ENCODE measurements at places on chromosomes 4 and X. TPM values are rescaled to one million over a fixed set of nuclear protein-coding genes. Genes with fewer than 3 reads are reported as not detected.

DNA sequence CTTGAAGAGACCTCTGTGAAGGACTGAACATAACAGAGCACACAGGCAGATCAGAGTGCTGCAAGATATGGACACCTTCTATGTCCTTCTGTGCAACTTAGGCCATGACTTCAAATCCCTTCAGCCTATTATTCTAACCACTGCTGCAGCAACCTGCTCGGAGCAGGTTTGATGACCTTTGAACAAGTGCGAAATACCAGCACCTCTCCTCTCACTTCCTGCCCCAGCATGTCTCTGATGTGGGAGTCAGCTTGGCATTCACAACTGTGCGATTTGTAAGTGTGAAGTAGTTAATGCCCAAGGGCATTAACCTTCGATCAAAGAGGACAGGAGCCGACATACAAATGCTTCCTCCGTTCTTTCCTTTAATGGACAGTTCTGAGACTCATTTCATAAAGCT is 1.6 kb upstream of the EXOC1 start:
- DNase-seq: peak; percentile 2

DNA sequence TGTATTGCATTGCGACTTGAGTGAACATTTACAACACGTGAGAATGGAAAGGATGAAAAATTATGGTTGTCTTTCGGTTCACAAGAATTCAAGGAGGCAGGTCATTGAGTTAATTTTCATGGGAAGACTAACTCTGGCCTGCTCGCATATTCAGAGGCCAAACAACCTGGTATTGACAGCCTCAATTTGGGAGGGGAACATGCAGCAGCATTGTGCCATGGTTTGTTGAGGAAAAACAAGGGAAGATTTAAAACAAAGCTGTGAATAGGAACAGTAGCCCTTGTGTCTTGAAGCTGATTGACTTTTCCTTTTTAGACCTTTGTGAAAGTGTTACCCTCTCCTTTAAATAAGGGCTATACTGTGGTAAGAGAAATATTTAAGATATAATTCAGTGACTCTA is 31.9 kb downstream of the FAT4 start:
- no peak for DNase-seq

GRCh38 chrX:153063315-153063714 is 7.0 kb downstream of the PNMA3 start:
- DNase-seq: no peak

DNA sequence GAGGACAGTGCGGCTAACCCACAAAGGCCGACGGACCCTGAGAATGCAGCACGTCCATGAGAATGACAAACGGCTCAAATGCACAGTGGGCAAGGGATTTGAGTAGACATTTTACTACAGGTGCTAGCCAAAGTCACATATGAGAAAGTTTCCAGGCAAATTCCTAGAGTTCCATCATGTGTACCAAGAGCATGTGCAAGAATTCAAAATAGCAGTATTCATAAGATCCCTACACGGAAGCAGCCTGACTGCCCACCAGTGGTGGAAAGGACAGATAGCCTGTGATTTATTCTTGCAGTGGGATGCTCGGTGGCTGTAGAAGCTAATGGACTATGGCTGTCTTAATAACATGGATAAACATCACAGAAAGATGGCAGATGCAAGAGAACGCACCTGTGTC is 68.0 kb downstream of the RGS12 start:
- peak; percentile 70 for DNase-seq

DNA sequence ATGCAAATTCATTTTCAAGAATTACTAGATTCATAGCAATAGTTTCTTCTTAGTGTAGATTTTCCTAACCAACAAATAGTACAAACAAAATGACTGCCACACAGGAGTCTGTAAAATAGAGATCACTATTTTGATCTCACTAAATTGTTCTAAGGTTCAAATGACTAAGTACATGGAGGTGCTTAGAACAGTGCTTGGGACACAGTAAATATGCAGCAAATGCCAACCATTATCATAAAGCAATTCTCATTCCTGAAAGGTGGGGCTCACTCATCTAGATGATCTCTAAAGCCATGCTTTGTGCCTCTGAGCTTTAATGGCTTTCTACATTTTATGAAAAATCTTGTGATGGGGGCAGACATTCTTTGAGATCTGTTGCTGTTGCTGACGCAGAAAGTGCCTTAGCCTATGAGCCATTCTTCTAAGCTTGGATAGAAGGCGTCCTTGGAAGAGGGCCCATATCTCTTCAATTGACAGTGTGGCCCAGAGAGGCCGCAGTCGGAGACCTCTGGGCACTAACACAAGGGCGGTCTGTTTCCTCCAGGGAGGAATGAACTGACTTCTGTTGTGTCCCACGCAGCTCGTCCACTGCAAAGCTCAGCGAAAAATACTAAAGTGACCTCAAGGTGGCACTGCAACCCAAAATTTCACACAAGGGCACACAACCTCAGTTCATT is 23.5 kb downstream of the TLR10 start:
- DNase-seq: peak; percentile 72

DNA sequence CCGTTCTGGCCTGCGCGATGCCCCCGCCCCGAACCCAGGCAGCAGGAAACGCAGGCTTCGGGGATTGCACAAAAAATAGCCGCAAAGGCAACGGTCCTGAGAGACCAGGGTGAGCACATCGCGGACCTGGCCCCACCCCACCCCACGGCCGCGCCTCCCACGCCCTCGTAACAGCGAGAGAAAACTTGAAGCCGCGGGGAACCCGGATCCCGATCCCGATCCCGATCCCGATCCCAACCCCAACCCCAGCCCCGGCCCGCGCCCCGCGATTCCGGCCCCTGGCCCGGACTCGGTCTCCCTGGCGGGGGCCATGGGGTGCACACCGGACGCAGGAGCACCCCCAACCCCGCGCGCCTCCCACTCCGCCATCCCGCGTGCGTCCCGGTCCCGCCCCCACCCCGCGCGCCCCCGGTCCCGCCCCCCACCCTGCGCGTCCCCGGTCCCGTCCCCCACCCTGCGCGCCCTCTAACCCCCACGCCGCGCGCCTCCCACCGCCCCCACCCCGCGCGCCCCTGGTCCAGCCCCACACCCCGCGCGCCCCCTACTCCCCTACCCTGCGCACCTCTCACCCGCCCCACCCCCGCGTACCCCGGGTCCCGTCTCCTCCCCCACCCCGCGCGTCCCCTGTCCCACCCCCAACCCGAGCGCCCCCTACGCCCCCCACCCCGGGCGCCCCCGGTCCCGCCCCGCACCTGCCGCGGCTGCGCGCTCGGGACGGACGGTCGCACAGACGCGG is 29.0 kb downstream of the NOP14 start:
- DNase-seq: peak; percentile 19

- DNase-seq: no peak
Measured at GRCh38 chrX:9352694-9353411, 112.0 kb upstream of the TBL1X start.

- DNase-seq: no peak
Measured at GRCh38 chr4:5479518-5480060, 228.8 kb downstream of the EVC2 start.

DNA sequence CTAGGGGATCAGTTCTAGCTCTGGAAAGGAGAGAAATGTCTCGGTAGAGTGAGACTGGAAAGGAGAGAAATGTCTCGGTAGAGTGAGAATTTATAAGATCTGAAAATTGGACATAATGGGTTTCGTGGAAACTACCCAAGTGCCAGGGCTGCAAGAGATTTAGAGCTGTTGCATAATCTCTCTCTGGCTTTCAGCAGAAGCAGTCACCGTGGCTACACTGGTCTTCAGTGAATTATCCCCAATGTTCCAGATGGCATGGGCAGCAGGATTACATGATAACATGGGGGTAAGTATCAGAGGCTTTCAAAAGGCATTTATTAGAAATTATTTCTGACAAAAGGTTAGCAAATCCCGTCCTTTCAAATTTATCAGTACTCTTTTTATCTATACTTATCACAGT is 435.5 kb downstream of the NKX6-1 start:
- DNase-seq: no peak

DNA sequence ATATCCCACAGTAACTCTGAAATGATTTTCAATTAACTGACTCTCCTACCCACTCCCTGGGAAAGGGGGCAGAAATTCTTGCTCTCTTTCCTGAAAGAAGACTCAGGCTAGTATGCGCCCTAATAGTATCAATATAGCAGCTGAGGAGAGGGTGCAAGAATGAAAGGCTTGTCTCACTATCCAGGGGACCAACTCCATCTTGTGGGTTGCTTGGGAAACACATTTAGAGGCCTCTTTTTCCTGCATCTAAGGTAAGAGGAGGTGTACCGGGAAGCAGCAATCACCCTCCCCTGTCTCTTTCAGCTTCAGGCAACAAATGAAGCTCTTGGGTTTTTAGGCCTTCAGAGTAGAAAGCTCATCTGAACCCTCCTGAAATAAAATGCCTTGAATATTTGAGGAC is 11.3 kb downstream of the TMEM255A start:
- DNase-seq: no peak

- no peak for DNase-seq
Measured at GRCh38 chr4:80180743-80181142, 16.6 kb upstream of the PRDM8 start.

DNA sequence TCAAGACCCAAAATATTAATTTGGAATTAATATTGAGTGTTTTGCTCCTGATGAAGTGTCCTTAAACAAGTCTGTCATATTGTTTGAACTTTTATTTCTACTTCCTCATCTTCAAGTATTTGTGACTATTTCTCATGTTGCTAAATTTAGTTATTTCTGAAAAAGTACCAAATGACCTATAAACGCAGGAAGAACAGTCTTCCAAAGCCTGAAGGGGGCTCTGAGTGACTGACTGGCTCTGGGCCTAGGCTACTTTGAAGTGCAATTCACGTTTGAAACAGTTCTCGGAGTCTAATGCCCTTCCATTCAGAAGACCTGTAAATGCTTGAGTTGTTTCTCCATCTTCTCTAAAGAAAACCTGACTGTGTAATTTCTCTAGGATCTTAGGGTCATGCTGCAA is 26.5 kb downstream of the GALNT7 start:
- no peak for DNase-seq

GRCh38 chrX:41909068-41909467 is 14.3 kb downstream of the CASK start:
- no peak for DNase-seq

DNA sequence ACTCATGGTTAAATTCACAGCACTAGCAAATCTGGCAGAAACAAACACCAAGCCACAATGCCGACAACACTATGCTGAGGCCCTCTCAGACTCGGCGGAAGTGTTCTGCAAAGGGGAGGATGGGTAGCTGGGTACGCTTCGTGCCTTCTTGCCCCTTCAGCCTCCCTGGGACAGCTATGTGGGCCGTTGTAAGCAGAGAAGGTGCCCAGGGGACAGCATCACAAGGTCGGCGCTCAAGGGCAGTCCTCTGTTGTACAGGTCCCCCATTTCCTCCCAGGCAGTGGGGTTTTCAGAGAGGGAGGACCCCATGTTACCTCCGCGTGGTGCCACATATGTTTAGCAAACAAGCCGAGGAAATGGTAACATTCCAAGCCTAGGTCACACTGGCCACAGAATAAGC is 173.6 kb downstream of the AFAP1 start:
- DNase-seq: no peak

DNA sequence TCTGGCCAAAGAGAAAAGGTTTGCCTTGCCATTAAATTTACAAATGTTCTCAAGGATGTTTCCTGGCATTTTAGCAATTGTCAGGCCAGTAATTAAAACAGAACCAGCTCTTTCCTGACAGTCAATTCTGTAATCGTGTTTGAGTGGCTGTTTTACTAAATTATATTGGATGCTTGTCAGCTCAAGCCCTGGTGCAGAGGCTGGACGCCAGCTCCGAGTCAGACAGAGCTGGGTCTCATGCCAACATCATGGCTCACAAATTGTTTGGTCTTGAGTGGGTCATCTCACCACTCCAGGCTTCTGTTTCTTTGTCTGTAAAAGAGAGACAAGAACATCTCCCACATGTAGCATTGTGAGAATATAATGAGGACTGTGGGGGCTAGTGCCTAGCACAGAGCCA is 190.3 kb upstream of the PSAPL1 start:
- no peak for DNase-seq

GRCh38 chr4:125780747-125781146 is 466.0 kb downstream of the FAT4 start:
- DNase-seq: no peak

- DNase-seq: no peak
Measured at GRCh38 chr4:24547979-24548378, 36.4 kb downstream of the DHX15 start.

DNA sequence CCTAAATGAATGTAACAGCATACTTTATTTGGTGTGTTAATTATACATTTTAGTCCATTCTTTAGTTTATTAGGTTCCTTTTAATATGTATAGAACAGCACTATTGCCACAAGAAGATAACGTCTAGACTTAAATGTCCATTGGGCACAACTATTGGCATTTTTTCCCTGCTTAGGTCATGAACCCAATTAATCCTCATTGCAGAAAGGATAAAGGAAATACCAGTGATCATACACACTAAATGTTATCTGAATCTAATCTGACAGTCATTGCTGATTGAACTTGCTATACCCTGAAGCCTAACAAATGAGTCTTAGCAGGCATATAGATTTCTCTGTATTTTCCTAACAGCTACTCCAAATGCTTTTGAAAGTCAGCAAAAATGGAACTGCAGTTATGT is 2250.0 kb upstream of the AGA start:
- DNase-seq: no peak

GRCh38 chrX:72159769-72160168 is 21.8 kb upstream of the PIN4 start:
- no peak for DNase-seq

DNA sequence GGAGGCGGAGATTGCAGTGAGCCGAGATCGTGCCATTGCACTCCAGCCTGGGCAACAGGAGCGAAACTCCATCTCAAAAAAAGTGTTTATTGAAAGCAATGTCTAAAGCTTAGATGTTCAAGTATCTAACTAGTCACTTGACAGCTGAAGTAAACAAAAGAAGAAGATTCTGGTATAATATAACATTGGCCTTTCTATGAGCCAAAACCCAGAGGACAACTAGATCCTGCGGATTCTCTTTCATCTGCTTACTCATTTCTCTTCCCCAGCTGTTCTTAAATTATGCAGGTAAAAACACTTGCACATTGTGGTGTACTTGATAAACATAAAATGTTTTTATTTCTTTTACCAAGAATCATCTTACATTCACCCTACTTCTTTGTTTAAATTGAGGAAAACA is 24.1 kb upstream of the AREG start:
- no peak for DNase-seq

The C4orf51 gene
- polyA plus RNA-seq: not detected

The CENPVL1 gene
- polyA plus RNA-seq: not detected

The ZNF141 gene
- 5.9 TPM for polyA plus RNA-seq

The TRPC3 gene
- 0.17 TPM for polyA plus RNA-seq

The TENM3 gene
- 0.58 TPM for polyA plus RNA-seq

The CPLX1 gene
- polyA plus RNA-seq: 3.9 TPM

The SSX4B gene
- not detected for polyA plus RNA-seq

The RAB41 gene
- polyA plus RNA-seq: not detected

The SPINK2 gene
- not detected for polyA plus RNA-seq

The CENPE gene
- polyA plus RNA-seq: 0.32 TPM

The PABPC1L2A gene
- polyA plus RNA-seq: not detected

The USP51 gene
- polyA plus RNA-seq: 3.4 TPM

The CDKL2 gene
- polyA plus RNA-seq: 3.2 TPM

The S100G gene
- polyA plus RNA-seq: not detected

The USP17L29 gene
- not detected for polyA plus RNA-seq

The LPAR4 gene
- not detected for polyA plus RNA-seq

The MRFAP1 gene
- 406 TPM for polyA plus RNA-seq

The CSAG3 gene
- polyA plus RNA-seq: not detected

All from kidney (tissue), 22 donors.